Bronchial smooth muscle cell (primary cell): ENCODE measurements at places on chromosomes 3 and 15. TPM values are rescaled to one million over a fixed set of nuclear protein-coding genes. Genes with fewer than 3 reads are reported as not detected.

The CRELD1 gene
- total RNA-seq: 20.0 and 45.3 TPM in 2 replicates

The GOLGA6D gene
- under 0.01 TPM in 1 of 2 replicates, not detected in the other for total RNA-seq

The FBN1 gene
- 1,286 and 1,431 TPM in 2 replicates for total RNA-seq

The OXTR gene
- 0.09 and 0.32 TPM in 2 replicates for total RNA-seq

The LRRC28 gene
- 11.3 and 14.3 TPM in 2 replicates for total RNA-seq
